ENCODE measurements at places on chromosomes 16 and 17.

GRCh38 chr16:52078716-52079655 lies 468.0 kb downstream of the TOX3 start:
- no peak for DNase-seq

- no peak for DNase-seq
Measured at GRCh38 chr17:44102849-44103622, 20.4 kb downstream of the HDAC5 start.

- DNase-seq, result no peak
Measured at GRCh38 chr16:64074706-64075105, 1047.2 kb downstream of the CDH11 start.

- DNase-seq, result no peak
Measured at GRCh38 chr17:27888945-27889344, 4.2 kb downstream of the LYRM9 start.

DNA sequence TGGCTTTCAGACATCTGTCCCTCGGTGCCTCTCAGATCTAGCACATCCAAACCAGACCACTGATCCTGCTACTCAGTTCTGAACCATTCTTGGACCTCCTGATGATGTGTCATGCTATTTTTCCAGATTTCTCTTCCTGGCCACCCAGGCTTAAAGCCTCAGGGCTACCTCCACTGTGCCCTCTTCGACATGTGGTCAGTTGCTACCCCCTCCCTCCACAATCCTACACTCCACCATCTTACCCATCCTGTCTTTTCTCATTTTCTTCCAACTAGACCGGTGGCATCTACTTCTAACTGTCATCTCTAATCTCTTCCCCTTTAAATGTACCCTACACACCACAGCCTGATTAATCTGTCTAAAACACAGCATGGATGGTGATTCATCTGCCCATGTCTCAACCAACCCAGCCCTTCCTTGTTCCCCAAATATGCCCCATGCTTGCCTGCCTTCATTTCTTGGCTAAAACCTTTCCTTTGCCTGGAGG lies 478.6 kb downstream of the SLC39A11 start:
- no peak for DNase-seq

- DNase-seq, result no peak
Measured at GRCh38 chr17:70137451-70138230, 31.7 kb upstream of the KCNJ2 start.

- DNase-seq, result no peak
Measured at GRCh38 chr17:19719355-19720209, 3.2 kb upstream of the SLC47A2 start.

- DNase-seq, result no peak
Measured at GRCh38 chr16:1073566-1074378, 1.2 kb downstream of the SSTR5 start.

DNA sequence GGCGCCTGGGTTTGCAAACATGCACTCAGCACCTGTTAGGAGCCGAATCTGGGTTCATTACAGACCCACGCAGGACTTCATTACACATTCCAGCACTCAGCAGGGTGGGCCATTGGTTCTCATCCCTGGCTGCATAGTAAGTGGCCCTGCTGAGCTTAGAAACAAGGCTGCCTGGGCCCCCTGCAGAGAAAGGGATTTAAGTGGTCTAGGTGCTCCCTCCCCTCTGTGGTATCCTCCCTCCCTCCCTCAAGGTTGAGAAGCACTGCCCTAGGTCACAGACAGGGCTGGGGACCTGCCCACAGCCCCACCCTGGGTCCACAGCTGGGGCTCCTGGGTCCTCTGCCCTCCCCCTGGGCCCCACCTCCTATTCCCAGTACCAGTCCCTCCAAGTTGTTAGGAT lies 28.3 kb downstream of the WNT3 start:
- no peak for DNase-seq

- DNase-seq, result no peak
Measured at GRCh38 chr16:1311738-1312466, 2.5 kb downstream of the UBE2I start.

GRCh38 chr17:3526971-3527370 lies 30.6 kb downstream of the TRPV3 start:
- no peak for DNase-seq

DNA sequence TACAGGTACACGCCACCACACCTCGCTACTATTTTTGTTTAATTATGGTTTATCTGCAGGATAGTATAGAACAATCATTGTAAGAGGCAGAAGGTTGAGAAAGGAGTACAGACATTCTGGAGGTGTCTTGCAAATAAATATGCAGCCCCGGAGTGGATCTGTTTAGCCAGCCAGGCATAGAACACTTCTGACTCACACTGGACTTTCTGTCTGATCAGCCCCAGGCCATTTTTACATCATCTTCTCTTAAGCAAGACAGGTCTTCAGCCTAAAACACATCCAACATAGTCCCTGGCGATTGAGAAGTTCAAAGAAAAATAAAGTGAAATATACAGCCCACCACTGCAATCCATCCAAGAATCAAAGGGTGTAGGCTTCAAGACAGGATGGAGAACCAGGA lies 81.4 kb downstream of the XYLT1 start:
- no peak for DNase-seq

DNA sequence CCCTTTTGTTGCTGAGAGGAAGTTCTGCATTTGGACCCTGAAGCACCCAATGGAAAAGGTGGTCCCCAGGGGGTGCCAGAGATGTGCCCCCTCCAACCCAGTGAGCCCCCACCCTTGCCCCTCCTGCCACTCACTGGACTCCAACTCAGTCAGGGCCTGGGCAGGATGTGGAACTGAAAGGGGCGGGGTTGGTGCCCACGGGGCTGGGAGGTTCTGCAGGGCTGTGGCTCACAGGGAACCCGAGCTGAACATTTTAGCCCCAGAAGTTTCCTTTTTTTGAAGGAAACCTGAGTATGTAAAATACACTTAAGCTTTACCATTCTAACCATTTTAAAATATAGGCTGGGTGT lies 15.8 kb upstream of the OGFOD3 start:
- no peak for DNase-seq

DNA sequence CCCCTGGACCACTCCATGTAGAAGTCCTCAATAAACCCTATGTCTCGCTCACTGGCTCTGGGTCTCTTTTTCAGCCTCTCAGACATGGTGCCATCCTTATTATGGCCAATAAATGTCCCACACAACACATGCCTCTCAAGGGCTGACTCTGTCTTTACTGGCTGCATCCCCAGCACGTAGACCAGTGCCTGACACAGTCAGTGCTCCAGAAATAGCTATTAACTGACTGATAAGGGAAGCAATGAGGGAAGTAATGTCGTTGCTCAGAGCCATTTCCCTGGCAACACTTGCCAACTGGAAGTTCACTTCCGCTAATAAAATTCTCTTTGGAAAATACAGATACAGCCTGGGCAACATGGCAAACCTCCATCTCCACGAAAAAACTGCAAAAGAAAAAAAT lies 19.1 kb upstream of the APOH start:
- no peak for DNase-seq

DNA sequence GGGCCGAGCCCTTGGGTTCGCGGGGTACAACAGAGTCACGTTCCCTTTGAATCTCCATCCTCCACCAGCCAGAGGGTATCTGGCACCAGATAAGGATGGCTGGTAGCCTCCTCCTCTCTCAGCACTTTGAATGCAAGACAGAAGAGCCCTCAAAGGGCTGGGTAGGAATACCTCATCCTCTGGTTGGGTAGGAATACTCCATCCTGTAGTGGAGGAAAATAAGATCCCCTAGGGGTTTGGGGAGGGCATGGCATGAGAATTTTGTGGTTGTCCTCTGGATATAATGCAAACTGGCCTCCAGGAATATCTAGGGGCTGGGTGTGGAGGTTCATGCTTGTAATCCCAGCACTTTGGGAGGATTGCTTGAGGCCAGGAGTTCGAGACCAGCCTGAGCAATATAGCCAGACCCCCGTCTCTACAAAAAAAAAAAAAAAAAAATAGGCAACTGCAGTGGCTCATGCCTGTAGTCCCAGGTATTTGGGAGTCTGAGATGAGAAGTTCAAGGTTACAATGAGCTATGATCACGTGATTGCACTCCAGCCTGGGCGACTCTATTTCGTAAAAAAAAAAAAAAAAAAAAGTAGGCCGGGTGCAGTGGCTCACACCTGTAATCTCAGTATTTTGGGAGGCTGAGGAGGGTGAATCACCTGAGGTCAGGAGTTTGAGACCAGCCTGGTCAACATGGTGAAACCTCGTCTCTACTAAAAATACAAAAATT lies 2.7 kb downstream of the IGFBP4 start:
- no peak for DNase-seq

GRCh38 chr17:63931981-63932561 lies at the start of gene CD79B:
CD79B (minus strand) TSS chr17:63932331; CDS start chr17:63932261, 70 bp downstream.
- no peak for DNase-seq

- no peak for DNase-seq
Measured at GRCh38 chr17:54977744-54978143, 9.2 kb downstream of the STXBP4 start.

- no peak for DNase-seq
Measured at GRCh38 chr16:8929086-8929748, 34.5 kb downstream of the USP7 start.

GRCh38 chr17:36859003-36859300 lies 78.3 kb upstream of the LHX1 start:
- no peak for DNase-seq

DNA sequence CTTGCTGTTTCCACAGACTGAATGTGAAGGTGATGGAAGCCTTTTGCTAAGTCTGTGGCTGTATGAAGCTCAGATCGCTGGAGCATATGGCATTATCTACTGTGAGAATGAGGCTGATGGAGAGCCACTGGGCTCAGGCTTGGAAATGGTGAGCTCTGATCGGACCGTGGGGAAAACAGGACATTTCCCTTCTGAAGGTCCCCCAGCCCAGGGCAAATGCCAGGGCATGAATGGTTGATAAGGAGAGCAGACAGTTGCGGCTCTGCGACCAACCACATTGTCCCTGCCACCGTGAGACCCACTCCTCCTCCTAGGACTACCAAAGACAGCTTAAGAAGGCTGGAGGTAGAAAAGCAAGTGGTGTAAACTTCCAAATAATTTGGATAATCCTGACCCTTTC lies 4.7 kb upstream of the CUEDC1 start:
- no peak for DNase-seq

- DNase-seq, result no peak
Measured at GRCh38 chr17:81404558-81405165, 9.4 kb downstream of the BAHCC1 start.

GRCh38 chr17:48973806-48974205 lies 5.4 kb upstream of the GIP start:
- DNase-seq, result no peak

DNA sequence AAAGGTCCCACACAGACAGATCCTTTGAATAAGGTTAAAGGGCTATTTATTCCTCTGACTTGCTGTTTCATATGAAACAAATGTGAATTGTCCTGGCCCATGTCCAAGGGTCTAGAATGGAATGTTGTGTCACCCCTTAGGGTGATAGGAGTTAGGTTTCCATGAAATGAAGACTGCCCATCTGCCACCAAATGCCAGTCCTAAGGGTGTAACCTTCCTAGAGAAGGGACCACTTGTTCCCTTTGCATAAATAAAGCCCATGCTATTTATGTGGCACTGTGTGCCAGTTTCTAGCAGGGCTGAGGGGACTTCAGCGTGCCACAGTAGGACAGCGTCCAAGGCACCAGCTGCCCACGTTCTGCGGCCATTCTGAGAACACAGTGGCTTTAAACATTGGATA lies 171.3 kb downstream of the ABCA8 start:
- DNase-seq, result no peak

DNA sequence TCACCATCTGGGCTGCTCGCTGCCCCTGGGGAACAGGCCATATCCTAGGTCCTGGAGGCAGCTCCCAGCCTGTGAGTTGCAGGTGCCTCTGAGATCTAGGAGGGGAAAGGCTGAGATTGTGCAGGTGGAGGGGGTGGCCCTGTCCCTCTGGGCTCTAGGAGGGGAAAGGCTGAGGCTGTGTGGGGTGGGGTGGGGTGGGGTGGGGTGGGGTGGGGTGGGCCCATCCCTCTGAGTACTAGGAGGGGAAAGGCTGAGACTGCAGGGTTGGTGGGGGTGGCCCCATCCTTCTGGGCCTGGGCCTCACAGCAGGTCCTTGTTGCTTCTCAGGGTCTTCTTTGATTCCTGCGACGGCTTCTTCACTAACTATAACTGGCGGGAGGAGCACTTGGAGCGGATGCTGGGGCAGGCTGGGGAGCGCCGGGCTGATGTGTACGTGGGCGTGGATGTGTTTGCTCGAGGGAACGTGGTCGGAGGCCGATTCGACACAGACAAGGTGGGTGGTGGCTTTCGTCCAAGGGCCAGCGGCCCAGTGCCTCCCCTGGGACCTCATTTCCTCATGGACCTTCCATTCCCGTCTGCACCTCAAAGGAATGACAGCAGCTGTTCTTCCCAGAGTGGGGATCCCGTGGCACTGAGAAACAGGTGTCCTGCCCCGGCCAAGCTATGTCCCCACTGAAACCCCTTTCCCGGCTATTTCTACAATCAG lies 7.1 kb downstream of the ENGASE start:
- DNase-seq, result no peak

DNA sequence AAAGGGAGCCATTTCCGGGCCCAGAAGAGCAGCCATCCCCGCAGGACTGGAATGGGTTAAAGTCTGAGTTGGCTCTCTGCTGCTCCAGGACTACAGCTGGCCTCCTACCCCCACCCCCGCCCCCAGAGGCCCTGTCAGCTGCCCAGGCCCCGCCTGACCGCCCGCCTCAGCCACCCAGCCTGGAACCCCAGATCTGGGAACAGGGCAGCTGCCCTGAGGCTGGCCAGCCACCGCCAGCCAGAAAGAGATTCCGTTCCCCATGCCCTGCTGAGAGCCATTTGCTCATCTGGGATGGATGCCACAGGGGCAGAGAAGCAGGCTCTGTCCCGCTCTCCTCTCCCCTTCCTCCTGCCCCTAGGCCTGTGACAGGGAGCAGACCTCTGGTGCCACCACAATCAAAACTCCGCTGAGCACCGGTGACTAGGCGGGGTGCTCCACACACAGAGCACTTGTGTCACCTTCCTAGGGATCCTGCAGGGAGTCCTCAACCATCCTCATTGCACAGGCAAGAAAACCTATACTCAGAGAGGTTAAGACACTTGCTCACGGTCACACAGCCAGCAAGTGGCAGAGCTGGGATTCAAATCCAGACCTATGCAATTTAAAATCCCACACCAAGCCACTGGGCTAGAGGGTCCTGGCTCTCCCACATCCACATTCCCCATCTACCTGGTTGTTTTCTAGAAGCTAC lies 44.1 kb downstream of the ZNF423 start:
- DNase-seq, result no peak

DNA sequence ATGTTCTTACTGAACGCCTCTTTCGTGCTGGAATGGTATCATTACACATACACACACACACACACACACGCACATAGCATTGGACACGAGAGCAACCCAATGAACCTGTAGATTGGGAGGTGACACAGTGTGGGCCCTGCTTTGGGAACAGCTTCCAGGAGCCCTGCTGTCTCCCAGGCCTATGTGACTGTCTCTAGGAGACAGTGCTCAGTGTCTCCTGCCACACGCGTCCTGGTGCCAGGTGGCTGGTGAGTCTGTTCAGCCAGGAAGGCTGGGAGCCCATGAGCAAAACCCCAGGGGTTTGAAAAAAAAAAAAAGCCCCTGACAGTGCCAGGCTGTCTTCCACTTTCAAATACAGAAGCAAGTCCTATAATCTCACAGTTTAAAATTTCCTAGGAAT lies 2.4 kb upstream of the SPOP start:
- no peak for DNase-seq

DNA sequence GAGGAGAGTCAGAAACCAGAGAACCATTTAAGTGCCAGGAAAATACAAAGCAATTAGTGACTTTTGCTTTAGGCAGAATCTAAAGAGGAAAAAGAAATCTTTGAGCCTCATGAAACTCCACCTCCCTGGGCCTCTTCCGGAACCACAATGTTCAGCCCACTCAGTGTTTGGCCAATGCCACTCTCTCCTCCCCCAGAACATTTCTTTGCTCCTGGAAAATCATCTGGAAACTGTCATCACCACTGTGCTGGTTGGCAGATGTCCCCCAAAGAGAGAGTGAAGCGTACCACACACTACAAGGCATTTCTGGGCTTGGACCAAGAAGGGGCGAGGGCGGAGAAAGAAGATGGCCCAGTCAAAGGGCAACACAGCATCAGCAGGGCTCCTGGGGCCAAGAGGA lies 7.1 kb upstream of the SOX9 start:
- no peak for DNase-seq
